ENCODE measurements at places on chromosomes 16 and 17. TPM values are rescaled to one million over a fixed set of nuclear protein-coding genes. Genes with fewer than 3 reads are reported as not detected.
A peak's percentile ranks its signal among the peaks of the same experiment; 100 is the strongest.

- DNase-seq = no peak
These were observed 136.1 kb downstream of the TMEM132E start for GRCh38 chr17:34715504-34715903.

- no peak for DNase-seq
These were observed 6.6 kb downstream of the SEZ6 start for GRCh38 chr17:28999206-28999605.

- no peak for DNase-seq
These were observed 3.8 kb upstream of the TMEM238L start for GRCh38 chr17:10807704-10808128.

GRCh38 chr17:27888945-27889344 lies 4.2 kb downstream of the LYRM9 start:
- DNase-seq = no peak

- no peak for DNase-seq
These were observed 117.7 kb downstream of the CMIP start for GRCh38 chr16:81562174-81562849.

DNA sequence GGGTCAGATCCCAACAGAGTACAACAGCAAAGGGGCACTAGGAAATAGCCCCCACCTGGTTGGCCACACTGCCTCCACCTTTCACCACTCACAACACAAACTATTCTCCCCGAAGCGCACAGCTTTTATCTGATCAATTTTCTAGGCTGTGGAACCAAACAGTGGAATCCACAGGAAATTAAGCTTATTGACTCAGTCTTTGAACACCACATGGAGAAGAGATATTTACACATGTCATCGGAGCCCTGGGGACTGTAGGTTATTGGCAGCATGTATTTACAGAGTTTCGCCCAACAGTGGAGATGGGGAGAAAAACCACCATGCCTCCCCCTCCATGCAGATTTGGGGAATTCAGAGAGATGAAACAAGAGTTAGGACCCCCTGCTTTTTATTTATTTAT lies 154.8 kb downstream of the XYLT1 start:
- no peak for DNase-seq

GRCh38 chr16:28496844-28497243 lies 2.4 kb downstream of the APOBR start:
- DNase-seq = peak; percentile 78

DNA sequence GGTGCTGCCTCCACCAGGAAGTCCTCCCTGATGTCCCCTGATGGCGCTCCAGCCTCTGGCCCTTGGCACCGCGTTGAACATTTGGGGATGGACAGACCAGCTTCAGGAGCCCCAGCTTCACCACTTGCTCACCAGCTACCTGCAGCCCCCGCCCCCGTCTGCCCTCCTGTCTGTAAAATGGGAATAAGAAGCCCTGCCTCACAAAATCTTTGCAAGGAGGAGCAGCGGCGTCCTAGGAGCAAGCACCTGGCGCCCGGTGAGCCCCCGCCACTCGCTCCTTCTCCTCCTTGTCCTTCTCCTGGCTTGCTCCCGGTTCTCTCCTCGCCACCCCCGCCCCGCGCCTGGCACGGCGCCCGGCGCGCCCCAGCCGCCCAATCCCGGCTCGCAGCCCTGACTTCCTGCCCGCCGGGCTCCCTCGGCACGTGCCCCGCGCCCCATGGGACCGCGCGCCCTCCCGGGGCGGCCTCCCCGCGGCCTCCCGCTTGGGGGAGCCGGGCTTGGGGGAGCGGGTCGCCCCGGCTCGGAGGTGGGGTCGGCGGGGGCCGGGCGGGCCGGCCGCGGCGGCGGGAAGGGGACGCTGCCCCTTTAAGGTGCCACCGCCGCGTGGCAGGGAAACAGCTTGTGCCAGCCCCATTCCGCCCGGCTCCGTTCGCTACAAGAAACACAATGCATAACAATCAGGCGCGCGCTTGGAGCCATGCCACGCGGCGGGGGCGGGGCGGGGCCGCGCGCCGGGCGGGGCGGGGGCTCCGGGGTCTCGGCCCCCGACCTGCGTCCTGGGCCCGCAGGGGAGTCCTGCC lies 9.1 kb upstream of the PPP1R1B start:
- DNase-seq = peak; percentile 88

GRCh38 chr16:5477251-5477650 lies 379.7 kb upstream of the EEF2KMT start:
- no peak for DNase-seq

- no peak for DNase-seq
These were observed 224.3 kb downstream of the SOX9 start for GRCh38 chr17:72345088-72345487.

DNA sequence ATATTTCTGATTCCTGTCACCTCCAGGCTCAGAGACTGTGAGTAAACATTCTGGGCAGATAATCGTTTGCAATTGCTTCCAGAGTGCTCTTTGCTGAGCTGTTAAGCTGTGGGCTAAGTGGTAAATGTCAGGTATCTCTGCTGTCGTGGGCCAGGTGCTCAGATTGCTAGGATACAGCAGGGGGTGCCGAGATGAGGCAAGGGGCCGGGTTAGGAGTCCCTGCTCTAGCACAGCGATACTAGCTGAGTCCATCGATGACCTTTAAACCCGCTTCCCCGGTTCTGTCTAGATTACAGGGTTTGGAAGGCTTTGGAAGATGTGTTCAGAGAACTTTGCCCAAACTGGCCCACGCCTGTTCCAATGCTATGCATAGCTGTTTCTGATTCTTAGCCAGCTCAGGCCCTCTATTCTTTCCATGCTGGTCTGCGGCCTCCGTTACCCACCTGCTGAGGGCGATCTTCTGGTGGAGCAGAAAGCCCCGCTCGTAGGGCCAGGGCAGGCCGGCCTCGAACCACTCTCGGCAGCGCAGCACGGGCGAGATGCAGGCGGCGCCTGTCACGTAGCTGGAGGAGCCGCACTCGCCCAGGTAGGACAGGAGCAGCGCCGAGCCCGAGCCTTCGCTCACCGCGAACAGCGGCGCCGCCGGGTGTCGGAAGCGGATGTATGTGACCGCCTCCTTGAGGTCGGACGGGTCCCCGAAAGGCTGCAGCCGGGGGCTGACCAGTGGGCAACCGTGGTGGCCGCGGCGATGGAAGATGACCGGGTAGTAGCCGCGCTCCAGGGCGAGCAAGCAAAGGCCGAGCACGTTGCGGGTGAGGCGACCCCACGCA lies 979 bp downstream of the ABHD15 start:
- DNase-seq = peak; percentile 94

The AARSD1 gene
- polyA plus RNA-seq = 55.6 TPM

The CPHXL2 gene
- 0.06 TPM for polyA plus RNA-seq

The TAC4 gene
- polyA plus RNA-seq = not detected

The OSBPL7 gene
- polyA plus RNA-seq = 17.7 TPM

The HSPB9 gene
- polyA plus RNA-seq = 0.16 TPM

The CCT6B gene
- polyA plus RNA-seq = 3.3 TPM

The CEP295NL gene
- polyA plus RNA-seq = 0.03 TPM

The MT3 gene
- polyA plus RNA-seq = 11.5 TPM

The CACNG5 gene
- polyA plus RNA-seq = not detected

All from spleen (tissue), 13 donors.